ENCODE measurements at places on chromosomes 12 and 14.
A peak's percentile ranks its signal among the peaks of the same experiment; 100 is the strongest.

GRCh38 chr12:93319523-93320050 lies 58.1 kb upstream of the NUDT4 start:
- DNase-seq = no peak

GRCh38 chr14:50619569-50620141 lies 48.5 kb downstream of the SAV1 start:
- DNase-seq = peak; percentile 10

DNA sequence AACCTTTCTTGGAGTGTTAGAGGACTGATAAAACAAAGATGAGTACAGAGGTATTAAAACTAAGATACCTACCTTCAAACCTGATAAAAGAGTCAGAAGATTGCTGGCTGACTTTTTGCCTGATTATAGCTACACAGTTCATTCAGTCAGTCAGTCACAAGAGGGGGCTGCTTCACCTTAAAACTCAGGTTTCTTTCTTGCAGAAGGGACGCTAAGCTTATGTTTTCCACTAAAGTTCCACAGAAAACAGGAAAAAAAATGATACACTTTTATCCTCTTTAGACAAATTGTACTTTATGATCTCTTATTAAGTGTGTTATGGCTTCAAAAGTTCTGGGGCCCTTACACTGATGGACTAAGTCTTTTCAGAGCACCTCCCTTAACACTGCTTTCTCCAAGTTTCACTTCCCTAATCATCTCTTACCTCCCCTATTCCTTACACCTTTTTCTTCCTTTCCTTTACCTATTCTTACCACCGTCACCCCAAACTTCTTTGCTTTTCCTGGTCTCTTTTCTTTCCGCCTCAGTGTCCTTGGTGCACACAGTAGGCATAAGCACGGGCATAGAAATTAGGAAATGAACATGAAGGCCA lies 448.7 kb upstream of the OR4E1 start:
- DNase-seq = no peak

DNA sequence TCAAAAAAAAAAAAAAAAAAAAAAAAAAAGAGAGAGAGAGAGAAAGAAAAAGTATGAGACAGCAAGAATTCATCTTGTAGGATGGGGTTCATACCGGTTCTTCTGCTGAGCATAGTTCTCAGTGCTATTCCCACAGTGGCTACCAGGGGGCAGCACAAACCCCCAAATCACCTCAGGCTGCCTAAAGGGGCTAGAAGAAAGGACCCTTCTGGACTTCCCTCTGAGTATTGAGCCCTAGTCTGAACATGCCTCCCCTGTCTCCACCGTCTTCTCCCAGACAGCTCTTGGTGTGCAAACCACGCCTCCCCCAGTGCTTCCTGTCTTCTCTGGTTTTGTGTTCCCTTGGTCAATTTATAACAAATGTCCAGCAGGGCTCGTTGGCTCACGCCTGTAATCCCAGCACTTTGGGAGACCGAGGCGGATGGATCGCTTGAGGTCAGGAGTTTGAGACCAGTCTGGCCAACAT lies 31.3 kb upstream of the SMUG1 start:
- peak; percentile 60 for DNase-seq

DNA sequence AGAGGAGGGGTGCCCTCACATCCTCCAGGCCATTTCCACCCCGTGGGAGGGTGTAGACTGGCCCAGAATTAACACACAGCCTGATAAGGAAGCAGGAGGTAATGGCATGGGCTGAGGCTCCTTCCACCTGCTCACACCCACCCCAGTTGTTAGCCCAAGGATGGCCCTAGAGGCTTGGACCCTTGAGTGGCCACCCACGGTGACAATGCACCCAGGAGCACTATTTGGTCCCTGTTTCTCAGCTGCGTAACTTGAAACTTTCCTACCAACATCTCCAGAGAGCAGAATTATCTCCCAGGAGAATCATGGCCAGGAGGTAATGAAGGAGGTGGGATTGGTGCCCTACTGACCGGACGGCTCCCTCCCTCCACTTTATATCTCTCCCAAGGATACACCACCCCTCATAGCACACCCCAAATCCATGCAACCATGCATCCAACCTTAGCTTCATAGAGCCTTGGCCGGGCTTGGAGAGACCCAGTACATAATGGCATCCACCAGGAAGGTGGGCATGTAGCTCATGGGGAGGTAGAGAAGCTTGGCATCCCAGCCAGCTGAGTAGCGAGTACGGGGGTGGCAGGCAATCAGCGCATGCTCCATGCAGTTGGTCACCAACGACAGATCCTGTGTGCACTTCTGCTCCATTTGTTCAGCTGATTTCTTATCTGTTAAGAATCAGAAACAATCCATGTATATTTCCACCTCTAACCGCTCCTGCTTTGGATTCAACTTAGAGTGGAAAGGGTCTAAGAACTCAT lies 5.6 kb downstream of the RDH16 start:
- DNase-seq = no peak

DNA sequence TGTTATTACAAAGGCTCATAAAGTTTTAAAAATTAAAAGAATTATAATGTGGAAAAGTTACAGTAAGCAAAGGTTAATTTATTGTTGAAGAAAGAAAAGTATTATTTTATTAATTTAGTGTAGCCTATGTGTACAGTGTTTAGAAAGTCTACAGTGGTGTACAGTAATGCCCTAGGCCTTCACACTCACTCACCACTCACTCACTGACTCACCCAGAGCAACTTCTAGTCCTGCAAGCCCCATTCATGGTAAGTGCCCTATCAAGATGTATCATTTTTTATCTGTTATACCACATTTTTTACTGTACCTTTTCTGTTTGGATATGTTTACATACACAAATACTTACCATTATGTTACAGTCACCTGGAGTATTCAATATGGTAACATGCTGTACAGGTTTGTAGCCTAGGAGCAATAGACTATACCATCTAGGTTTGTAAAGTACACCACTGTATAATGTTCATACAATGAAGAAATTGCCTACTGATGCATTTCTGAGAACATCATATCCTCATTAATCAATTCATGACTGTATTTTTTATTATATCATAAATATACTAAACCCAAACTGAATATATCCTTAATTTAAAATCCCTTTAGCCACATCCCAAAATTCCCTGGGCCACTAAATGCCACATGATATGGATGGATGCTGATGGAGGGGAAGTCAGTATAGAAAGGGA lies 43.6 kb upstream of the NID2 start:
- DNase-seq = no peak

GRCh38 chr14:61802010-61802568 lies 39.9 kb downstream of the SNAPC1 start:
- DNase-seq = no peak

- no peak for DNase-seq
Measured at GRCh38 chr12:905261-906031, 44.0 kb downstream of the RAD52 start.

- peak; percentile 33 for DNase-seq
Measured at GRCh38 chr14:75205591-75205990, 29.2 kb upstream of the TMED10 start.

GRCh38 chr12:78220811-78221210 lies 390.1 kb downstream of the NAV3 start:
- DNase-seq = no peak

Data from CD4-positive, alpha-beta T cell treated with Interleukin-4 for 4 hours (primary cell).